B cell (primary cell): ENCODE measurements at places on chromosomes 2 and 18. TPM values are rescaled to one million over a fixed set of nuclear protein-coding genes. Genes with fewer than 3 reads are reported as not detected.
A peak's percentile ranks its signal among the peaks of the same experiment; 100 is the strongest.

DNA sequence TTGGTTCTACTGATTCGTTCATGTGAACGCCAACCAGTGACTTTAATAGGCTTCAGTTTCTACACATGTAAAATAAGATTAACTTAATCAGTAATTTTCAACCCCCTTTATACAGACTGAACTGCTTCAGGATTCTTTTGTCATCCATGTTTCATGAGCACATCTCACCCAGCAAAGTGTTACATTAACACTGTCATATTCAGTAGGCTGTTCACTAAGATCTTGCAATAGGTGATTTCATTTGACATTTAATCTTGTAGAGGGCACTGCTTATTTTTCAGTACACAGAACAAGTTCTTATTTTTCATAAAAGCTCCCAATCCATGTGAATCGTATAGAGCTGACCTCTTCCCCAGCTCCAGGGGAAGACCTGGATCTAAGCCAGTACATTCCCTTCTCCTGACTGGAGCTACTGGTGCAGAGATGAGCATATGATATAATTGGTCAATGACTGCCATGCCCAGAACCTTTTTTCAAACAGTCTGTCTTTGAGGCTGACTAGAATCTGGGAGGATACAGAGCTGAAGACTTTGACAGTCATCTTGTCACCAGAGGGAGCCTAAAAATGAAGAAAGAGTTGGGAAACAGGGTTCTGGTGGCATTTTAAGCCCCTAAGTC is 72.2 kb upstream of the CHRNA1 start:
- no peak for DNase-seq

- no peak for DNase-seq
Measured at GRCh38 chr2:31254237-31255203, 20.6 kb downstream of the EHD3 start.

GRCh38 chr2:117980783-117981676 is 32.8 kb downstream of the CCDC93 start:
- no peak for DNase-seq

- DNase-seq, result peak; percentile 61
Measured at GRCh38 chr18:35376393-35376741, 770 bp downstream of the ZNF396 start.

- DNase-seq, result no peak
Measured at GRCh38 chr2:214489702-214490101, 78.8 kb downstream of the VWC2L start.

- no peak for DNase-seq
Measured at GRCh38 chr2:41644936-41645335, 402.9 kb upstream of the PKDCC start.

GRCh38 chr18:13661779-13662256 is 64.5 kb downstream of the FAM210A start:
- no peak for DNase-seq

DNA sequence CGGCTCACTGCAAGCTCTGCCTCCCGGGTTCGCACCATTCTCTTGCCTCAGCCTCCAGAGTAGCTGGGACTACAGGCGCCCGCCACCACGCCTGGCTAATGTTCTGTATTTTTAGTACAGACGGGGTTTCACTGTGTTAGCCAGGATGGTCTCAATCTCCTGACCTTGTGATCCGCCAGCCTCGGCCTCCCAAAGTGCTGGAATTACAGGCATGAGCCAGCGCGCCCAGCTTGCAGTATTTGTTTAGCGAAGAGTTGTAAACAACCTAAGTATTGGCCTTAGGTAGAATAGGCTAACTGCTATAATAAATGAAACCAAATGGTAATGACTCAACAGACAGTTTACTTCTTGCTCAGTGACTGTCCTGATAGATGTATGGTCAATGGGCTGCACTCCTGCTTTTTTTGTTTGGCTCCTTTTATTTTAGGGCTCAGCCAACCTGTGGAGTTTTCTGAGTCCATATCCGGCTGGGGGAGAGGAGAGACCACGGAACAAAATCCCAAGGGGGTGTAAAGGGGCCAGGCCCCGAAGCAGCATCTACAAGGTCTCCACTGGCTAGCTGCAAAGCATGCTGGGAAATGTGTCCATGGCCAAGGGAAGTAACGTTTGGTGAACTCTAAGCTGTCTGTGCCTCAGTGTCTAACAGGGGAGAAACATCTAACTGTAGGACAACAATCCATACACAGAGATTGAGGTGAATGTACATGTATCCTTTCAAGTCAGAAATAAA is 841.0 kb upstream of the ID2 start:
- no peak for DNase-seq

DNA sequence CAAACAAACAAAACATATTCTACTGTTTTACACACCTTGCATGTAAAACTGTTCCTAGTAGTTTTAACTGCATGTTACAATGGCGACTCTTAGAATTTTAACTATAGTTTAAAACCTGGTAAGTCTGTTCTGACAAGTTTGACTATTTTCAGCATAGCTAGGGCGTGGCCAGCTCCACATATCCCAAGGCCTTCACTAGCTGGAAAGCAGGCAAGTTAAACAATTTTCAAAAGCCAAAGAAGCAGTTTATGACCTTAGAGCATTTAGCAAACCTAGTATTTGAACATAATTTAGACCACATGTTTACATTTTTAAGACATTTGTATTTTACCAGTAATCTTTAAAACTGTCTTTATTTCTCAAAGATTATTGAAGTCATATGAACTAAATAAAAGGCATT is 402.8 kb upstream of the SYT4 start:
- DNase-seq, result no peak

CNDP1 gene
- 0.51 and 0.57 TPM in 2 replicates for total RNA-seq

ARHGAP28 gene
- total RNA-seq, result not detected in 2 replicates

CCDC148 gene
- total RNA-seq, result 0.56 TPM in 1 of 2 replicates, not detected in the other
